ENCODE measurements at places on chromosomes 7 and 10.
A peak's percentile ranks its signal among the peaks of the same experiment; 100 is the strongest.

GRCh38 chr7:26202019-26202990, 760 bp downstream of the CBX3 start:
- no peak for ATAC-seq

DNA sequence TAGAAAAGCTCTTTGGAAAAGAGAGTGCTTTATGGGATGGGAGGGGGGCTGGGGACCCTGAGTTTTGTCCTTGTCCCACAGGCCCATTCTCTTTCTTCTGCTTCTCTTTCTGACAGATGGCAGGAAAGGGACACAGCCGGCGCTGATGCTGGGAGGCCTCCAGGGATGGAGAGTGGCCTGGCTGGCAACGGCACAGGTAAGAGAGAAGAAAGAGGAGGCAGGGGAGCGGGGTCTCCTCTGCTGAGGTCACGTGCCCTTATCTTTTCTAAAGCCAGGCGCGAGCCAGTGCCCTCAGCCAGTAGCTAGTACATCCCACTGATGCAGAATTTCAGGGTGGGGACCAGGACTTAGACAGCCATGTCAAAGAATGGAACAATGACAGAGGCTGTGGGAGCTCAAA, 9.2 kb downstream of the ZNF775 start:
- no peak for ATAC-seq

GRCh38 chr10:69080226-69080625, 7.7 kb upstream of the SRGN start:
- ATAC-seq, result no peak

- ATAC-seq, result no peak
These were observed 19.0 kb downstream of the ADCY1 start for GRCh38 chr7:45593121-45593541.

GRCh38 chr7:18541181-18541870, 45.8 kb downstream of the HDAC9 start:
- ATAC-seq, result no peak

GRCh38 chr7:40597517-40597916, 462.7 kb downstream of the SUGCT start:
- ATAC-seq, result no peak

DNA sequence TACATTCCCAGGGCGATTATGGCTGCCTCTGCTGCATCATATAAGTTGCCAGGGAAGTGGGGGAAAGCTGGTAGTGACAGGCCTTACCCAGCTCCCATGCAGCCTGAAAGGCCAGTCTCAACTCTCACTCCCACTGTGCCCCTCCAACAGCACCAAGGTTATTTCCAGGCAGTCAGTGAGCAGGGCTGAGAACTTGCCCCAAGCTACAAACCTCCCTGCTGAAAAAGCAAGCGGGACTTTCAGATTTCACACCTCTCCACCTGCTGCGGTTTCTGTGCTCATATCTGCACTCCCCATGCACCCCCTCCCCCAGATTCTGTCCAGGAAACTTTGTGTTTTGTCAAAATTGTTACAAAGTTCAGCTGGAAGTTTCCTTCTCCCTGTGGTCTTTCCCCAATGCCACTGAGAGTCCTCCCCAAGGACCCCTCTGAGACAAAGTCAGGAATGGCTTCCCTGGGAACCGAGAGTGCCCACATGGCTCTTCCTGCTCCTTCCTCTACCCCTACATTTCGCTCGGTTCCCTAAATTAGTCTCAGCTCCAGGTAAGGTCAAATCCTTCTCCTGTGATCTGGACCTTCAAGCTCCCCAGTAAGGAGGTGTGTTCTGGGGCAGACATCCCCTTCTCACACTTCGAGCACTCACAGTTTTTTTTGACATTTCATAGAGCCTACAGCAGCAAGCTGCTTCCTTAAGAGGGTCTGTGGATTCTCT, 25.3 kb upstream of the WNT2 start:
- no peak for ATAC-seq

- ATAC-seq, result no peak
These were observed 82.8 kb downstream of the CDK6 start for GRCh38 chr7:92753614-92754013.

- no peak for ATAC-seq
These were observed 84.3 kb downstream of the CUL2 start for GRCh38 chr10:35005868-35006267.

GRCh38 chr7:69768986-69769595, 170.8 kb downstream of the AUTS2 start:
- no peak for ATAC-seq

- ATAC-seq, result no peak
These were observed 117.4 kb downstream of the TES start for GRCh38 chr7:116327752-116328151.

- no peak for ATAC-seq
These were observed 27.9 kb downstream of the VIPR2 start for GRCh38 chr7:159116581-159117339.

DNA sequence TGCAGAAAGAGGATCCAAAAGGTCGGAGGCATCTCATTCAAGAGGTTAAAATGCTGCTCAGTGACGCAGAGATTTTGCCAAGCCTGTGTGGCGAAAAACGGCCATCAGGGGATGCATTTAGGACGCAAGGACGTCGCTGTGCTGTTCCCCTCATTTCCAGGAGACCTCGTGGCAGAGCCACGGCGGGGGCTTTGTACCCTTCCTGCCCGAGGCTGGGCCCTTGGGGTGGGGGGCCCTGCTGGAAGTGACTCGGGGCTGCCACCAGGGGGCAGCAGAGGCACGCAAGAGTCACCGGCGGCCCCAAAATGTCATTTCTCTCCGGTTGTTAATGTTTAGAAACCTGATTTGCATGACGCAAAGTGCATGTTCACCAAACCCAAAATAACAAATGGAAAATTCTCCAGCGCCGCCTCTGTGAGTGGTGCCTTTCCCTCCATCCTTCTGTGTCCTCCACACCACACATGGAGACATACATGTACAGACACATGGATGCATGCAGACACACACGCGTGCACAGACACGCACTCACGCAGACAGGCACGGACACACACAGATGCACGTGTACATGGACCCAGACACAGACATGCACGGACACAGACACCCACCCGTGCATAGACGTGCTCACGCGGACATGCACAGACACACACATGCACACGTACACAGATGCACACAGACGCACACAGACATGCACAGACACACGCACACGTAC, 51.0 kb upstream of the NKX6-2 start:
- ATAC-seq, result no peak

GRCh38 chr10:74544106-74544505, 282.3 kb upstream of the KAT6B start:
- no peak for ATAC-seq

DNA sequence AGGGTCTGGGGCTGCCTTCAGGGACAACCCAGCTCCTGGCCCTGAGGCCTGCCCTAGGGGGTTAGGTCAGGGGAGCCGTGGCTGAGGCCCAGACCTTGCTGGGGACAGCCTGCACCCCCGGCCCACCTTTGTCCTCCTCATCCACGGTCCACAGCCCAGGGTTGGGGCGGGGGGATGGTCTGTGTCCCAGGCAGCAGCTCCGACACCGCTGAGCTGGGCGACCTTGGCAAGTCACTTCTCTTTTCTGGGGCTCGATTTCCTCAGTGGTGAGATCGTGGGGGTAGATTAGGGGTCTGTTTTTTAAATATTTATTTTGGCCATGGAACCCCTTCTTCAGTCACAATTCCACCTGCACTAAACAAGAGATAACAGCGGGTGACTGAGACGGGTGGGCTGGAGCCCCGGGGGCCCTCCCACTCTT, 30.9 kb downstream of the DNAJB12 start:
- no peak for ATAC-seq

DNA sequence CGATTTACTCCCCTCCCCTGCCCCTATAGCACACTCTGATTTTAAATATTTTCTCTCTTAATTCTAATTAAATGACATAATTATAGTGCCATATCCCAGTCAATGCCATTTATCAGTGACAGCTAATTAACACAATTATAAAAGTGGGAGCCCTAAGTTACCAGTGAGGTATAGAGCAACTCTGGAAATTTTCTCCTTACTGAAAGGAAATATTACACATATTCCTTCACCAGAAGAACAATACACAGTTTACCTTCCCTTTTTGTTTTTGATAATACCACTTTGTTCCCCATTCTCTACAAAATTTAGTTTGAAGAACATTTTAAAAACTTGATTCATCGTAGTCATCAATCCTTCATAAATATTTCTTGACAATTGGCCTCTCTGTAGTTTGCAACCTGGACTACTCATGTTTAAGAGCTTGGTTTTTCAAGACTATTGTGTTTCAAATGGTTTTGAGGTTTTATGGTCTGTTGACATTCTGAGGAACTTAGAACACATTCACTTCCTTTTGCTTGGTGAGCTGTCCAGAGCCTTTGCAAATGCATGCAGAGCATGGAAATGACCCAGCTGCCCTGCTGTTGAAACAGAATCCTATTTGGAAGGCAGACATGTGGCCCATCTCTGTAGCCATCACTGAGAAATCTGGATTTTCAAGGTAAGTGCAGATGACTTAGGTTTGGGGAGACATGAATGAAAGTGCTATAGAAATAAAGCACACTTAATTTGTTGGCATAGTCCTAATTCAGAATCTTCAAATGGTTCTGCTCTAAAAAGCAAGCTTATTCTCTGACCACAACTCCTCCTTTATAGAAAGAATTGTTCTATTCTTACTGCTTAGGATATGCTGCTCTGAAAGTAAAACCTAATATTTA, at the start of gene GPR141:
GPR141 (plus strand) TSS at position 521 of the 875 bp plus-strand sequence. CDS start 56,628 bp downstream, outside the sequence.
- ATAC-seq, result no peak

- no peak for ATAC-seq
These were observed 80.1 kb downstream of the INPP5A start for GRCh38 chr10:132617737-132618052.

DNA sequence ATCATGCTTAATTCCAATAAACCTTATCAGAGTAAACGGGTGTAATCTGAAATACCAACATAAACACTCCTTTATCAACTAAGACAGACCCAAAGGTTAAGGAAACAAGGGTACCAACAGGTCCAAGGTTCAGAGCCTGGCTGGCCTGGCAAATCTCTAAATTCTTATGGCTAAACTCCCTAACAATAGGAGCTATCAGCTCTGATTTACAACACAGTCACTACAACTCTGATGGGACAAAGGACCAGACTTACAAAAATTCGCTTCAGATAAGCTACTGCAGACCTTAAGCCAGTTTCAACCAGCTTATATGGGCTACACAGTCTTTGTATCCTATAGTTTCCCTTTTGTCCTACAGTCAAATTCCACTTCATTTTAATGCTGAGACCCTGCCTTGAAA, 381.9 kb downstream of the ZWINT start:
- no peak for ATAC-seq

DNA sequence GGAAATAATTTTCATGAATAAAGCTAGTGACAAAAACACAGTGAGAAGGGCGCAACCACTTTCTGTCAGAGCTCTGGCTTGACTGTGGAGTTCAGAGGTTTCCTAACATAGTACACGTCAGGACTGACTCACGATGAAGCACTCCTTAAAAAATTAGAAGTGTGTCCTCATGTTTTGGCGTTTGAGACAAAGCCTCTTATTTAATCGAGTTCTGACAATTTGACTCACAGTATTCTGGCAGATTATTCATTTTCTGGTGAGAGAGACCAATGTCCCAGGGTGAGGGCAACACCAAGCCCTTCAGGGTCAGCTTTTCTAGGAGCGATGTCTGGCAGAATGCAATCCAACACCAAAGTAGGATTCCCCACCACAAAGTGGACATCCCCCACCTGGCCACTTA, 108.7 kb downstream of the DIP2C start:
- ATAC-seq, result no peak

DNA sequence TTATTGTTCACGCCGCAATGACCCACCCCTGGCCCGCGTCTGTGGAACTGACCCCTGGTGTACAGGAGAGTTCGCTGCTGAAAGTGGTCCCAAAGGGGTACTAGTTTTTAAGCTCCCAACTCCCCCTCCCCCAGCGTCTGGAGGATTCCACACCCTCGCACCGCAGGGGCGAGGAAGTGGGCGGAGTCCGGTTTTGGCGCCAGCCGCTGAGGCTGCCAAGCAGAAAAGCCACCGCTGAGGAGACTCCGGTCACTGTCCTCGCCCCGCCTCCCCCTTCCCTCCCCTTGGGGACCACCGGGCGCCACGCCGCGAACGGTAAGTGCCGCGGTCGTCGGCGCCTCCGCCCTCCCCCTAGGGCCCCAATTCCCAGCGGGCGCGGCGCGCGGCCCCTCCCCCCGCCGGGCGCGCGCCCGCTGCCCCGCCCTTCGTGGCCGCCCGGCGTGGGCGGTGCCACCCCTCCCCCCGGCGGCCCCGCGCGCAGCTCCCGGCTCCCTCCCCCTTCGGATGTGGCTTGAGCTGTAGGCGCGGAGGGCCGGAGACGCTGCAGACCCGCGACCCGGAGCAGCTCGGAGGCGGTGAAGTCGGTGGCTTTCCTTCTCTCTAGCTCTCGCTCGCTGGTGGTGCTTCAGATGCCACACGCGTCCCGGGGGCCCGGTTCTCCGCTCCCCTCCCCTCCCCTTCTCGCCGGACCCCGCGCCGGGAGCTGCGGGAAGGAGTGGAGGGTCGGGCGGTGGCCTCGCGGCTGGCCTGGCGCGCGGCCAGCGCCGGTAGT, at the start of gene CBX3:
CBX3 (plus strand) TSS at position 499 of the 772 bp plus-strand sequence. CDS start 1,254 bp downstream, outside the sequence.
- peak; percentile 37 for ATAC-seq

GRCh38 chr10:69572159-69573055, 815 bp downstream of the NEUROG3 start:
- ATAC-seq, result peak; percentile 42

GRCh38 chr7:41731493-41732435, 28.9 kb upstream of the INHBA start:
- ATAC-seq, result no peak

DNA sequence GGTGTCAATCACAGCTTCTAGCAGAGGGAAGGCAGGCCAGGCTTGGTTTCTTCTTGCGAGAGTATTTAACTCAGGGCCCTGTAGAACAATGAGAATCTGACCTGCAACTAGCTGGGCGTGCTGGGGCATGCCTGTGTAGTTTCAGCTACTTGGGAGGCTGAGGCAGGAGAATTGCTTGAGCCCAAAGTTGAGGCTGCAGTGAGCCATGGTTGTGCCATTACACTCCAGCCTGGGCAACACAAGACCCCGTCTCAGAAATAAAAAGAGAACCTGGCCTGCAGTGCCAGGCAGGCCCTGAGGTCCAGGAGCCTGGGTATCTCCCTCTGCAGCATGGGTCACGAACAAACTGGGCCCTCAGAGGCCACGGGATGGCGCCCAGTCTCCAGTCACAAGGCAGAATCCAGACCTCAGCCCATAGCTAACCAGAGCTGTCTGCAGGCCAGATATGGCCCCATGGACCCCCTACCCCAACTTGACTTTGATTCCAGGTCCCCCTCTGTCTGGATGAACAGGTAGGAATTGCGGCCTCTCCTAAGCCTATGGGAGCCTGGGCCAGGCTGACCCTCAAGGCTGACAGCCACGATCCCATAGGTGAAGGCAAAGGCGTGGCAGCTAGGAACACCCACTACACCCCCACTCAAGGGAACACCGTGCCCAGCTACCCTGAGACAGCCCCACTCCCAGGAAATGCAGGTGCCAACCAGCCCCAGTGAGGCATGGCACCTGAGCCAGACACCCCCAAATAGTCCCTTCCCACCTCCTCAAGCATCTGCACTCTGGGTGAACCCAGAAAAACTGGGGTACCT, 102.7 kb upstream of the TNRC18 start:
- ATAC-seq, result no peak

DNA sequence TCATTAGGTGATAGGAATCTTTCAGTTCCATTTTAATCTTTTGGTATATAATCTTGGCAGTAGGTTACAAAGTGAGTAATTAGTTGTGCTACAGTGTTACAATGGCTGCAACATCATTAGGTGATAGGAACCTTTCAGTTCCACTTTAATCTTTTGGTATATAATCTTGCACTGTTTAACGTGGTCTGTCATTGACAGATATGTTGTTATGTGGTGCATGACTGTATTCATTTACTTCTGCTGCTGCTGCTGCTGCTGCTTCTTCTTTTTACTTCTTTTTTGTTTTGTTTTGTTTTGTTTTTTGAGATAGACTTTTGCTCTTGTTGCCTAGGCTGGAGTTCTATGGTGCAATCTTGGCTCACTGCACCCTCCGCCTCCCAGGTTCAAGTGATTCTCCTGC, 28.6 kb downstream of the ST7 start:
- no peak for ATAC-seq

Measured in activated CD4-positive, CD25-positive, alpha-beta regulatory T cell treated with anti-CD3 and anti-CD28 coated beads, Interleukin-2, amount 50 U/mL, for 24 hours (primary cell).